ENCODE measurements at places on chromosomes 6 and 20.

DNA sequence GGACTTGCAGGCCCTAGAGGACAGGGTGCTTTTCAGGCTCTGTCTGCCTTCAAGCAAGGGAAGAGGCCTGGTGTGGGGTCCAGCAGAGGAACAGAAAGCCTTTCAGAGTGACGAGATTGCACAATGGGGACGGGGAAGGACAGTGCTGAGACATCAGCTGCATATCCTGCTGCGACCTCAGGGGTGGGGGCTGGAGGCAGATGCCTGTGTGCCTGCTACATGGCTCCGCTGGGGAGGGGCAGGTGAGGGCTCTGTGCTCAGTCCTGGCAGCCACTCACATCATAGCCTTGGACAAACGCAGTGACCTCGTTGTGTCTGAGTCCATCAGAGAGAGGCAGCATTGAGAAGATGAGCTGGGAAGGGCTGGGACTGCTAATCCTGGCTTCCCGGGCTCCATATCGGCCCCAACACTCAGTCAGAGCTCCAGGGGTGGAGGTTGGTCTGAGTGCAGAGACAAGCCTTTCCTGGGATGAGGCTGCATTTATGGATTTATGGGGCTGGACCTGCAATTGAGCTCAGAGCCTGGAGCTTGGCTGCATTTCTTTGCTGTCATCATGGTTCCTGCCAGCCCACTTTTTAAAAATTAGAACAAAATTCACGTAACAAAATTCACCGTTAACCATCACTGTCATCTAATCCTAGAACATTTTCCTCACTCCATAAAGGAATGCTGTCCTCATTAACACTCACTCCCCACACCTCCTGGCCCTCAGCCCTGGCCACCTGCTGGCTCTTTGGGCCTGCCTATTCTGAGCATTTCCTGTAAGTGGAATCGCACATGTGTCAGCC, 196.9 kb upstream of the SLC24A3 start:
- no peak for DNase-seq

DNA sequence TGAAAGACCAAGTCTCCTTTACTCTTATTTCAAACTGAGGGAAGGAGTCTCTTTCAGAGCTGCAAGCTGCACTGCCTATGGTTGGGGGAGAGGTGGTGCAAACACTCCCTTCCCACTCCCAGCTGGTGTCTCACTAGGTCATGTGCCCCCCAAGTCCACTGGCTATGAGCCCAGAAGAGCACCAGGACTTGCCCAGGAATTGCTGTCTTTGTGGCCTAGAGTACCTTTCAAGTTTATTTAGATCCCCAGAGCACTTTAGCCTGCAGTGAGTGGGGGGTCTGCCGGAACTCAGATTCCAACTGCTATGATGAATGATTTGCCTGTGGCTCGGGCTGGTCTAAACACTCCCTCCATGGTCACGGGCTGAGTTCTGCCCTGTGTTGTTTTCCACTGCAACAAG, 192.6 kb upstream of the CITED2 start:
- no peak for DNase-seq

GRCh38 chr6:84224251-84224650, 3.2 kb downstream of the CEP162 start:
- DNase-seq, result no peak

DNA sequence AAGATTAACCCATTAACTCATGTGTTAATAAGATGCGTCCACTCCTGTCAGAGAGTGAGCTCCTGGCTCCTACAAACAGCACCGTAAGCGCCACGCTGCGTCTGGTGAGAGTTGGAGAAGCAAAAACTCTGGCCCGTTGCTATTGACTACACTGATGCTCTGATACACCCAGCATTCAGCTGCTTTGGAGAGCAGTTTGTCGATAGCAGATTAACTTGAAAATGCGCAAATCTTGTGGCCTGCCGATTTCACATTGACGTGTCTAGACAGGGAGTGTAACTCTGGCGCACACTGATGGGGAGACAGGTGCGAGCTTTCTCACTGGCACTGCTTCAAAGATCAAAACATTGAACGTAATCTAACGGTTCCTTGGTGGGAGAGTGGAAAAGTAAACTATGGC, 151.7 kb upstream of the RPS6KA2 start:
- no peak for DNase-seq

DNA sequence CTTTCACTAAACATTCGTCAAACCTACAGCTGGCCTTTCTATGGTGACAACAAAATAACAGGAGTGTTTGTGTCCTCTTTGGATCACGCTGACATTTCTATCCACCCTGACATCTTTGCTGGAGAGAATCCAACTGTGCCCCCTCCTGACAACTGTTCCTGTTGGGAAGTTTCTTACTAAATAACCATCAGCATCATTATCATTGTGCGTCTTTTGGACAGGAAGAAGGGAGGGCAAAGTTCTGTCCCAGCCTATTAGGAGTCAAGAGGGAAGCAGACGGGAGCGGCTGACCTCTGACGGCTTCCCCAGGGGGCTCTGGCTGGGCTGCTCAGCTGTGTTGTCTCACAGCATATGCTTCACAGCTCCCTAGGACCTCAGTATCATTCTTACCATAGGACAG, 195.9 kb upstream of the SULF2 start:
- DNase-seq, result no peak

GRCh38 chr6:125304970-125305660, 3.3 kb upstream of the HDDC2 start:
- DNase-seq, result no peak

- no peak for DNase-seq
Observed at GRCh38 chr6:165227644-165228329, 81.6 kb downstream of the C6orf118 start.
